ENCODE measurements at places on chromosomes 7 and 10.

DNA sequence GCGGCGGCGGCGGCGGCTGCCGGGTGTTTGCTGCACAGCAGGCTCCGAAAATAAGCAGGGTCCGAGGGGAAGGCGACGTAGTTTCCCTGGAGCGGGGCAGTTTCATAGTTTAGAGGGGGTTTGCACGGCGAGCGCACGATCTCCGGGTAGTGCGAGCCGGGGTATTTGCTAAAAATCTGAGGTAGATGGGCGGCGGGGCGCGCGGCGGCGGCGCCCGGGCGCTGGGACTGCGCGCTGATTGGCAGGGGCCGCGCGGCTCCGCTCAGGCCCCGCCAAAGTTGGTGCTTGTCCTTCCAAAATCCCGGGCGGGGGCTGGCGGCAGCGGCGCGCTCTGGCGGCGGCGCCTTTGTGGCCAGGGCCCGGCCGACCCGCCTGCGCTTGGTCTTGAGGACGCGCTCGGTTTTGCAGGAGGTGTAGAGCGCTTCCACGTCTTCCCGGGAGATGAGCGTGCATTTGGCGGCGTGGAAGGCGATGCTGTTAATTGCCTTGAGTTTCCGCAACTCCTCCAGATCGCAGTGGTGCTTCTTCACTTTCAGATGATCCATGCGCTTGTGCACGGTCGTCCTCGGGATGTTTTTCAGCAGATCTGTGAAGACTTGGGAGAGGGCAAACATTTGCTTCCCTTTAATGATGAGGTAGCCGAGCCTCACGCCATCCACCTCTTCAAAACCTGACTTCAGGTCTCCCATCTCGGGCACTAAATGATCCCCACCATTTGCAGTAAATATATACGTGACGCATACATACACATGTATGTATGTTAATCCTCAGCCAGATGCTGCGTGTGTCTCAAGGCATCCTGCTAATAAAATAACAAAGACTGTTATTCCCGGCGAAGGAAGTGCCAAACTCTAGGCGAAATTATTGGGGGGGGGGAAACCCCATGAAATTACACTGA lies 8.1 kb downstream of the SKIDA1 start:
- peak; percentile 49 for DNase-seq

GRCh38 chr7:112726076-112726475 lies 64.1 kb downstream of the TMEM168 start:
- DNase-seq = no peak

DNA sequence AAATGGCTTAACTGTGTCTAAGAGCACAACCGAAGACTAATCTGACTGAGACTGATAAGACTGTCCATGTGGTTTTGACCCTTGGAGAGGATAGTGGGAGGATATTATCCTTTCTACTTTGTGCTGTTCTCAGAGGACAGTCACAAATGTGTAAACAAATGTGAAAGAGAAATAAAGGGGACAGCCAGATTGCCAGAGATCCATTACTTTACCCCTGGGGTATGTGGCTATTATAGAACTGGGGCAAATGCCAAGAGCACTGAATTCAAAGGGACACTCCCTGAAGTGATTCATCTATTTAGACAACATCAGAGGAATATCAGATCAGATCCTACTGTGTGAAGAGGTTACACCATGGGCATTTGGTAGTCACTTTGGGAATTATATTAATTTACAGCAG lies 154.7 kb downstream of the RNLS start:
- no peak for DNase-seq

- no peak for DNase-seq
Measured at GRCh38 chr10:90222372-90222771, 521.0 kb downstream of the KIF20B start.

All from activated CD4-positive, alpha-beta T cell treated with anti-CD3 and anti-CD28 coated beads, Interleukin-2, Interleukin-6, amounts not matched to agents 100 ng/mL and 50 ng/mL, durations not matched to agents 16 hours and 8 hours (primary cell).